ENCODE measurements at places on chromosomes 5 and 9. TPM values are rescaled to one million over a fixed set of nuclear protein-coding genes. Genes with fewer than 3 reads are reported as not detected.

Gene KCTD16
- polyA plus RNA-seq, result 2.1 TPM

- no peak for DNase-seq
Measured at GRCh38 chr5:31365776-31366175, 166.1 kb downstream of the DROSHA start.

DNA sequence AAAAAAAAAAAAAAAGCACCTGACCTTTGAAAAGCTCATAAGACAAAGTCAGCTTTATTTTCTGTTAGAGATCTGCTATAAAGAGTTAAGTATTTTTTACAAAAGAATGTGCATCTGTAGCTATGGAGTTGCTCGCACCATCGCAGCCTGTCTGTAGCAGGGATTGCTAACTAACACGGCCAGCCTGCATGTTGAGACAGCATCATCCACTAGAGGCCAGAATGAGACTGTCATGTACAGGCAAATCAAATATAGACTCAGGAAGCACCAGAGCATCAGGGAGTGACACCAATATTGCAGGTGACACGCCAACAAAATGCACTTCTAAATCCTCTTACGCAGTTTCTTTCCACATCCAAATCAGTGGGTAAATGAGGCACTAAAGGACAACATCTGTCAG, 136.3 kb upstream of the RASEF start:
- DNase-seq, result no peak

DNA sequence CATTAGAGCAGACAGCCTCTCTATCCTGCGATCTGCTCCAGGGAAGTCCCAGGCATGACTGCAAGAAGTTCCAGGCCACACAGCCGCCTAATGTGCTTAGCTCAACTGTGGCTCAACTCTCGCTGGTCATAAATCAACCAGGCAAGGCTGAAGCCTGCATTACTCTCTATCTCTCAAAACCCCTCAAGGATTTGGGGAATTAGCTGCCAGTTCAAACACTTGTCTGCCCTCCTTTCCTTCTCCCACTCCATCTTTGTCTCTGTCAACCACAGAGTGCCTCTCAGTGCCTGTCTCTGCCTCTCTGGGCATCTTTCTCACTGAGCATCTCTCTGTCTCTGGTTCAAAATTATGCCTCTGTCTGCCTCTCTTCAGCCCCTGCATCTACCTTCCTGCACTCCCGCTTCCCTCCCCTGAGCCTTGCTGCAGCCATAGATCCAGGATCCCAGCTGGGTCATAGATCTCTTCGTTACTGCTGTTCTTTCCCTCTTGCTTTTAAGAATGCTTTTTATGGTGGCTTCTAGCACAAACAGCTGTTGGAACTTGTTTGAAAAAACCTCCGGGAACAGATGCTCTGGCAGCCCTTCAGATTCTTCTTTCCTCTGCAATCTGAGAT, 27.9 kb upstream of the GALNT10 start:
- DNase-seq, result no peak

DNA sequence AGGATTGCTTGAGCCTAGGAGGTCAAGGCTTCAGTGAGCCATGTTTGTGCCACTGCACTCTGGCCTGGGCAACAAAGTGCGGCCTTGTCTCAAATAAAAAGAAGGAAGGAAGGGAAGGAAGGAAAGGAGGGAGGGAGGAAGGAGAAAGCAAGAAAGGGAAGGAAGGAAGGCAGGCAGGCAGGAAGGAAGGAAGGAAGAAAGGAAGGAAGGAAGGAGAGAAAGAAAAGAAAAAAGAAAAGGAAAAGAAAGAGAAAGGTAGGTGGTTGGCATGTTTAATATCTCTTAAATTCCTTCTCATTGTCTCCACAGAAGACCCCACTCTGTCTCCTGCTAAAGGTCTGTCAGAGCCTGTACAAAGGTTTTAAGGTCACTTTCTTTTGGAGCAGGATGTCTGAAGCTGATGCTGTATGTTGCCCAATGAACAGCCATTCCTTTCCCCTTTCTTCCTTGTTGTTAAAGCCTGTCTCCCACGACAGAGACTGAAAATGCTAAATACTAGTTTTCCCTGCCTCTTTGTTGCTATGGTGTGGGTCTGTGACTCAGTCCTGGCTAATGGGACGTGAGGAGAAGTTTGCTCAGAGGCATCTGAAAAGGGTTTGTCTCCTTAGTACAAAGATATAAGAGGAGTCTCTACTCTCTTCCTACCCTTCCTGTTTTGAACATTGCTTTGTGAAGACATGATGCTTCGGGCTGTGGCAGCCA, 213.3 kb downstream of the PCSK1 start:
- no peak for DNase-seq

Gene ECSCR
- 21.0 TPM for polyA plus RNA-seq

Gene GARIN3
- not detected for polyA plus RNA-seq

DNA sequence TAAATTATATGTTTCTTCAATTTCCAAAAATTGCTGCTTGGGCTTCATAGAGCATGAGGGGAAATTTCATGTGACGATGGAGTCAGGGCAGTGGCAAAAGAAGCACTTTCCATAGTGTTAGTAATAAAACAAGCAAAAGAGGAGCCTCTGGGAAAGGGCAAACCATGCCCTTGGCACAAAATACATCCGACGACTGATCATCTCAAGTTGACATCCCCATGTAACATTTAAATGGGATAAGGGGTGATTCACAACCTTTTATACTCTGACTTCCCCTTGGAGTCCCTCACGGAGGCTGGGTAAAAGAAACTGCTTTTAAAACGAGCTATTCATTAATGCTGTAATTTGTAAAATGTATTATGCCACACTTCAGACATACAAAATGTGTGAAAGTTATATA, 161.4 kb upstream of the DMRT1 start:
- no peak for DNase-seq

Gene OSMR
- 9.8 TPM for polyA plus RNA-seq

- DNase-seq, result no peak
Measured at GRCh38 chr9:129629251-129629820, 3.4 kb downstream of the NTMT1 start.

- DNase-seq, result no peak
Measured at GRCh38 chr5:72837524-72838096, 21.1 kb downstream of the TNPO1 start.

DNA sequence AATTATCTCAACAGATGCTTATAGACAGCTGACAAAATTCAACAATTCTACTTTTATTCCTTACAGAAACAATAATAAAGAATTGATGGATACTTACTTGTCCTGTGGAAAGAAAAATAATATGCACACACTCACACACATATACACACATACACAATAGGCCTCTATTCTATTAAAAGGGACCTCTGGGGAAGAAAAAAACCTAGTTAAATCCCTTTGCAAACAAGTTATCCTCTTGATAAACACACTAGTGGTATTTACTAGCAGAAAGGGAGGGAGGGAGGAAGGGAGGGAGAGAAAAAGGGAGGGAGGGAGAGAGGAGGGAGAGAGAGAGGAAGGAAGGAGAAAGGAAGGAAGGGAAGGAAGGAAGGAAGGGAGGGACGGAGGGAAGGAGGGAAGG, 486.4 kb downstream of the HINT1 start:
- DNase-seq, result no peak

DNA sequence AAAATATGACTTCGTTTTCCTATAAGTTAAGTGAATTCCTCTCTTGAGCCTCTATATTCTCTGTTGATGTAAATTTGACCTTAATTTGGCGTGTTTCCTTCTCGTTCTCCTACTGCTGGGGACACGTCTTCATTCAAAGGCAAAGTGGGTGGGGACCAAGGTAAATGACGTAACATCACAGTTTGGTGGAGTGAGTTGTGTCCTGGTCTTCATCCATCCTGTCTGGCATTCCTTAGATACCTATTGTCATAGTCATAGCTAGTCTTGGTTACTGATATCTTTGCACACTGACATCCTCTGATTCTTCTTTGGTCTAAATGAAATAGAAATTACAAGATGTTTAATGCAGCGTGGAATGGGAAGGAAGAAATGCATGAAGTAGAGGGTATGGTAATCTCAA, 108.5 kb downstream of the NNT start:
- DNase-seq, result no peak

GRCh38 chr5:88691945-88692868, 190.8 kb downstream of the MEF2C start:
- DNase-seq, result no peak

Data from renal cortex interstitium (tissue), 15 donors.